HT1080 (cell line): ENCODE measurements at places on chromosomes 11 and 22. TPM values are rescaled to one million over a fixed set of nuclear protein-coding genes. Genes with fewer than 3 reads are reported as not detected.

DNA sequence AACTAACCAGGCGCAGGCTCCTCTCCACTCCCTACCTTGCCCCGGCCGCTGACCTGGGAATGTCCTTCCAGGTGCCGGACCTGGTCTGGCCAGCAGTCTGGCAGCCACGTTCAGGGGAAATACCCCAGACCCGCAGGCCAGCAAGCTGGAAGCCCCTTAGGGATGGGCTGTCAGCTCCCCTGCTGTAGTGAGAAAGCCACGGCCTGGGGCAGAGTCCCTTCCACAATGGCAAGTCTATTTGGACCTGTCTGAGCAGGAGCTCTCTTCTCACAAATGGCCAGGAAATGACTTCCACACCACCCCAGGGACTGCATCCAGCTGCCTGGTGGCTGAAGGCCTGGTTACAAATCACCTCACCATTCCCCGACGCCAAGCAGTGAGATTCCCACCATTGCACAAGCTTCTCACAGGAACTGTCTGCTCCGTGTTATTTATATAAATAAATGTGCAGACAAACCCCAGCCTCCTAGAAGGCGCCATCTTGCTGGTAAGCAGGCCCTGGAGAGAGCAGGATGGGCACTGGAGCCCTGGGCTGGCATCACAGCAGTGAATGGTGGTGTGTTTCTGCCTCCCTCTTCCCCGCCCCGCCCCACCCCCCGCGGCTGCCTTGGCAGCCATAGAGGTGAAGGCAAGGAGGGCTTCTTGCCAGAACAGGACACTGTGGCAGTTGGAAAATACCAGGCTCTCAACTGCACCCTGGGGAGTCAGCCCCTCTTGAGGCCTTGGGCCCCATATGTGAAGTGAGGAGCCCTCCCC, 23.7 kb downstream of the RSPH14 start:
- DNase-seq = no peak

GRCh38 chr11:103870821-103871309, 165.6 kb upstream of the DDI1 start:
- DNase-seq = no peak

- no peak for DNase-seq
Observed at GRCh38 chr22:39392341-39392948, 7.1 kb upstream of the TAB1 start.

- peak; percentile 30 for DNase-seq
Observed at GRCh38 chr11:83147895-83148294, 9.0 kb upstream of the PCF11 start.

DNA sequence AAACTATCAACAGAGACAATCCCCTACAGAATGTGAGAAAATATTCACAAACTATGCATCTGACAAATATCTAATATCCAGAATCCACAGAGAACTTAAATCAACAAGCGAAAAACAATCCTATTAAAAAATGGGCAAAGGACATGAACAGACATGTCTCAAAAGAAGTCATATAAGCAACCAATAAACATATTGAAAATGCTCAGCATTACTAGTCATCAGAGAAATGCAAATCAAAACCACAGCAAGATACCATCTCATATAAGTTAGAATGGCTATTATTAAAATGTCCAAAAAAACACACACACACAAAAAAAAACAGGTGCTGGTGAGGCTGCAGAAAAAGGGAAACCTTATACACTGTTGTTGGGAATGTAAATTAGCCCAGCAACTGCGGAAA, 8.3 kb upstream of the OR52E8 start:
- DNase-seq = no peak

- DNase-seq = no peak
Observed at GRCh38 chr11:60378354-60378753, at the start of gene MS4A7. Gene MS4A7 (plus strand): TSS chr11:60378532. CDS start chr11:60383142, 4,610 bp downstream.

- DNase-seq = peak; percentile 15
Observed at GRCh38 chr22:37060801-37061610, 9.5 kb downstream of the KCTD17 start.

DNA sequence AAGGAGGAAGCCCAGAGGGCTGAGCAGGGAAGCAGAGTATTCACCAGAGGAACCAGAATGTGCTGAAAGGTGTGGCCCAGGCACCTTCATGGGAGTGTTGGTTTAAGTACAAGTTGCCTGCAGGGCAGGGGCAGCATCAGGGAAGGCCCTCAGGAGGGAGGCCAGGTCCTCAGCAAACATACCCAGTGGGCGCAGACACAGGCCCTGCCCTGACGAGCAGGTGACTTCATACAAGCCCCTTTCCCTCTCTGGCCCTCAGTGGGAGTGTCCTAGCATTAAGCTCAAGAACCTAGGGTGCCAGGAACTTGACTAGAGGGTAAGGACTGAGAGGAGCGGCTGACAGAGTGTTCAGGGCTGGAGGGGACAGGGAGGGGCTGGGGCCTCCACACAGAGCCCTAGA, 7.5 kb upstream of the CASTOR1 start:
- DNase-seq = no peak

DNA sequence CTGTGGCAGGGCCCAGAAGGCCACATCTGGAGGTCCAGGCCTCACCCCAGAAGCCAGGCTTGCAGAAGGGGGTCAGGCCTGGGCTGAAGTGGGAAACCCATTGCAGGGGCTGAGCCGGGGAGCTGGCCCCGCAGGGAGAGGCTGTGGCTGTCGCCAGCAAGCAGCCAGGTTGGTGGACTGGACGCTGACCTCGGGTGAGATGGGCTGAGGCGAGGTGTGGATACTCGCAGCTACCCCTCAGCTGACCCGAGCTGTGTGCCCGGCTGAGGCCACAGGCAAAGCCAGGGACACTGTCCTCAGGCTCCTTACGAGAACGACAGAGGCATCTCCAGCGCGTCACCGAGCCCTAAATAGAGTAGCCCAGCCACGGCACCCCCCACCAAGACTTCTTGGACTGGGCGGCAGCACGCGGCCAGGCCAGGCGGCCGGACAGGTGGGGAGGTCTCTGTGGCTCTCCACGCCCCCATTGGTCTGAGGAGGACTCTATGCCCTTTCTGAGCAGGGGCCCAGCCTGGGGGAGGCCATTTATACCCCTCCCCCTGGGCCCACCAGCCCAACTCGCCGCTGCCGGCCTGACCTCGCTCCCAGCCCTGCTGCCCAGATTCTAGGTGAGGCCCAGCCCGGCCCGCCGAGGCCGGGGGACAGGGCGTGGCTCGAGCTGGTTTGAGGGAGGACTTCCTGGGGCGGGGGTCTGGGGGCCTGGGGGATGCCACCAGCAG, at the start of gene TNNI2:
TNNI2 (plus strand) TSS at position 556 of the 719 bp plus-strand sequence. CDS start 716 bp downstream, outside the sequence.
- no peak for DNase-seq

- peak; percentile 32 for DNase-seq
Observed at GRCh38 chr22:25497181-25497641, 67.3 kb upstream of the GRK3 start.

GRCh38 chr11:46293066-46293465, 15.6 kb downstream of the CREB3L1 start:
- DNase-seq = no peak

GRCh38 chr11:22832315-22833015, 2.9 kb upstream of the SVIP start:
- DNase-seq = peak; percentile 71

GRCh38 chr11:28338371-28338770, 230.2 kb downstream of the METTL15 start:
- DNase-seq = no peak

DNA sequence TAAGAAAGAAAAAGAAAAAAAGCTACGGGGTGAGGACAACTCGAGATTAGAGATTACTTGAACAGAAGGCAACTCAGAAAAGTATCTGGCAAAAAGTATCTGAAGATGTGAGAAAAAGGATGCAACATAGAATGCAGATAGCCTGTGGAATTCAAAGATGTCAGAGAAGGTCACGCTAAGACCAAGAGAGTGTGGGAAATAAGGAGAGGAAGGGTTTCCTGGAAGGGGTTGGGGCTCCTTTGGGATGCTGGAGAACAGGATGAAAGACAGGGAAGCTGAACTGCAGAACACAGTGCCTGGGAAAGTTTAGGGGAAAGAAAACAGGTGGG, 1.2 kb downstream of the GUCY1A2 start:
- no peak for DNase-seq

DNA sequence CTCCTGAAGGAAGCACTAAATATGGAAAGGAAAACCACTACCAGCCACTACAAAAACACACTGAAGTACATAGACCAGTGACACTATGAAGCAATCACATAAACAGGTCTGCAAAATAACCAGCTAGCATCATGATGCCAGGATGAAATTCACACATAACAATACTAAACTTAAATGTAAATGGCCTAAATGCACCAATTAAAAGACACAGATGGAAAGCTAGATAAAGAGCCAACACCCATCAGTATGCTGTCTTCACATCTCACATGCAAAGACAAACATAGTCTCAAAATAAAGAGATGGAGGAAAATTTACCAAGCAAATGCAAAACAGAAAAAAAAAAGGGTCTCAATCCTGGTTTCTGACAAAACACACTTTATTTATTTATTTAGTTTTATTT, 171.7 kb downstream of the TTC28 start:
- no peak for DNase-seq

GRCh38 chr11:7559398-7560283, 45.8 kb downstream of the PPFIBP2 start:
- no peak for DNase-seq

- DNase-seq = peak; percentile 72
Observed at GRCh38 chr22:26364066-26365015, 64.7 kb upstream of the ASPHD2 start.

DNA sequence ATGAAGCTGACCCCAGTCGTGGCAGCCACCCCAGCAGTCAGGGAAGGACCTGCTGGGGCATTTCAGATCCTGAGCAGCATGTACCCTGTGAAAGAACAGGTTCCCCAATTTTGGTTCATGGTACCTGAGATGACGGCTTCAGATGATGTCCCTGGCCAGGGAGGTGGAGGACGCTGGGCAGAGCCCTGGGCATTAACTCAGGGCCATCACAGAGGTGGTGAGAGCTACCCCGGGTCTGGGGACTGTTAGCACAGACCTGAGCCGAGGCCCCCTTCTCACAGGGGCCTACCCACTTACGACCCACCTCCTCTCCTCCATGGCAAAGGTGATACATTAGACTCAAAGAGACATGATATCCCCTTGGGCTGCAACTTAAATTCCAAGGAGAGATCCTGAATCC, 68.1 kb downstream of the CDKN1C start:
- no peak for DNase-seq

DNA sequence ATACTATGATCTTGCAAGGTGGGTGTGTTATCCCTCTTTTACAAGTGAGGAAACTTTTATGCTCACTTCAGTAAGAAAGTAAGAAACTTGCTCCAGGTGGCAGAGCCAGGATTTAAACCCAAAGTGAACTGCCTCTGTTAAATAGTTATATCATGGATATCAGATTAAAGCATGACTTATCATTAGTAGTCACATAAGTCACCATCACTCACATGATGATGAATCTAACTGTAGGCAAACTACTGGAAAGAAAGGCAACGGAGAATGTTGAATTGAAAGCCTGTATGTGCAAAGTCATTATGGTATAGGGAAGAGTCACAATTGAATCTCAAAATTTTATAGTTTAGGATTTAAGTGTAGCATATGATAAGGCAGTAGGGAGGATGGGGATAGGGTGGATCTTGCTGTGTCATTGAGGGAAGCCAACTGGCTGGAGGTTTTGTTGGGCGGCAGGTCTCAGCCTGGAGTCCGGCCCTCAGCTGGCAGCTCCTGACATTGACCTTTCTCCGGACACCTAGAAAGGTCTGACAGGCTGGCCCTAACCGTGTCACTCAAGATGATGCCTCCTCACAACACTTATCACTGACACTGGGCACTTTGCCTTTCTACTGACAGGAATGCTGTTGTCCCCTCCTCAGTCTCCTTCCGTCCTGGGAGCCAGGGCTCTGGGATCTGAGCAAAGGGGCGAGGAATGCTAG, 98.3 kb downstream of the EMSY start:
- DNase-seq = peak; percentile 42

DNA sequence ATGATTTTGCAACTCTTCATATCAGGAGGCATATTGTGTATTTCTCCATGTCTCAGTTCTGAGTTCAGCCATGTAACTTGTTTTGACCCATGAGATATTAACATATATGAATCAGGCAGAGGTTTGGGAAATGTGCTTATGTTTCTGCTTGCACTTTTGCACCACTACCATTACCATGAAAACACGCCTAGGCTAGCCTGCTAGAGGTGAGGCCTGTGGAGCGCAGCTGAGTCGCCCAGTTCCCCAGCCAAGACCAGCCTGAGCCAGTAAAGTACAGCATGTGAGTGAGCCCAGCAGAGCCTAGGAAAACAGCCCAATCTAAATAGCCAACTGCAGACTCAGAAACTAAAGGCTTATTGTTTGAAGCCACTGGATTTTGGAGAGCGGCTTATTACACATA, 18.4 kb upstream of the MYOD1 start:
- DNase-seq = no peak

DNA sequence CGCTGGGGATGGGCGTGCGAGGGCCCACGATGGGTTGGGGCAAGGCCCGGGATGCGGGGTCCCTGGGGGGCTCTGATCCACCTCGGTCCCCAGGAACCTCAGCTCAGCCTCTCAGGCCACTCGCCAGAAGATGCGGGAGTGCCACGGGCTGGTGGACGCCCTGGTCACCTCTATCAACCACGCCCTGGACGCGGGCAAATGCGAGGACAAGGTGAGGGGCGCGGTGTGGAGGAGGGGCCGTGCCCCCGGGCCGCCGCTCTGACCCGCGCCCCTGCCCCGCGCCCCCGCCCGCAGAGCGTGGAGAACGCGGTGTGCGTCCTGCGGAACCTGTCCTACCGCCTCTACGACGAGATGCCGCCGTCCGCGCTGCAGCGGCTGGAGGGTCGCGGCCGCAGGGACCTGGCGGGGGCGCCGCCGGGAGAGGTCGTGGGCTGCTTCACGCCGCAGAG, 6.3 kb downstream of the PKP3 start:
- no peak for DNase-seq

- no peak for DNase-seq
Observed at GRCh38 chr11:116700586-116701220, 72.1 kb downstream of the BUD13 start.

GRCh38 chr22:27610863-27611786, 190.4 kb downstream of the MN1 start:
- no peak for DNase-seq

DNA sequence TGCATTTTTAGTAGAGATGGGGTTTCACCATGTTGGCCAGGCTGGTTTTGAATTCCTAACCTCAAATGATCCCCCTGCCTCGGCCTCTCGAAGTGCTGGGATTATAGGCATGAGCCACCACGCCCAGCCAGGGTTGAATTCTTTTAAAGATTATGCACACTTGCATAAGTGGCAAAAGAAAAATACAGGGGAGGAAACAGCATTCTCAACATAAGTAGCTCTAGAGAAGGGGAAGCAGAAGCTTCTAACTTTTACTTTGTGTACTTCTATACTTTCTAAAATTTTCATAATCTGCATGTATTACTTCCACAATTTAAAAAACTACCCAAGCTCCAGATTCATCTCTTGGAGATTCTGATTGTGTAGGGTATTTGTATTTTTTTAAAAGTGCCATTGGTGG, 108.0 kb downstream of the SLC1A2 start:
- DNase-seq = no peak

The SCUBE2 gene
- 0.71 and 1.5 TPM in 2 replicates for total RNA-seq

The RAB39A gene
- total RNA-seq = 0.60 and 0.64 TPM in 2 replicates

The TSGA10IP gene
- total RNA-seq = 0.05 TPM in 1 of 2 replicates, not detected in the other

The SC5D gene
- total RNA-seq = 20.0 and 26.6 TPM in 2 replicates

The JAM3 gene
- 41.2 and 49.5 TPM in 2 replicates for total RNA-seq

The CRYBB2 gene
- not detected in 2 replicates for total RNA-seq

The MAP6 gene
- total RNA-seq = 0.10 and 0.40 TPM in 2 replicates

The TRPC6 gene
- total RNA-seq = 0.10 and 0.11 TPM in 2 replicates

The ZP1 gene
- total RNA-seq = 1.7 and 1.9 TPM in 2 replicates
